ENCODE measurements at places on chromosomes 5 and 9.

DNA sequence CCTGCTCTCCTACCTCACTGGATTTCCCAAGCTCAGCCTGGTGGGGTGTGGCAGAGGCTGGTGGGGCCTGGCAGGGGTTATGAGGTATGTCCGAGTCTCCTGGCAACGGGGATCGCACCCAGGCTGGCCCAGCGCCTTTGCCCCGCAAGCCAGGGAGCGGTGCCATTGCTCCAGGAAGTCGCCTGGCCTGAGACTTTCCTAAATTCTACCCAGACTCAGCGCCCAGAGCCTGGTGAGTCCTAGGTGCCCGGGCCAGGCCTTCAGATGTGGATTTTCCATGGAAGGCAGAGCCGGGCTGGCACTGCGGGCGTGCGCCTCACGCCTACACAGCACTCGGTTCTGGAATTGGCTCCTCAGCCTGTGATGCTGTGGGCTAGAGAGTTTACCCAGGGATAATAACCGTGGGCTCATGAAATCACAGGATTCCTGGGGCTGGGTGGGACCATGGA is 155.4 kb upstream of the COL5A1 start:
- DNase-seq: no peak

GRCh38 chr9:90774682-90775081 is 26.9 kb upstream of the SYK start:
- DNase-seq: no peak

DNA sequence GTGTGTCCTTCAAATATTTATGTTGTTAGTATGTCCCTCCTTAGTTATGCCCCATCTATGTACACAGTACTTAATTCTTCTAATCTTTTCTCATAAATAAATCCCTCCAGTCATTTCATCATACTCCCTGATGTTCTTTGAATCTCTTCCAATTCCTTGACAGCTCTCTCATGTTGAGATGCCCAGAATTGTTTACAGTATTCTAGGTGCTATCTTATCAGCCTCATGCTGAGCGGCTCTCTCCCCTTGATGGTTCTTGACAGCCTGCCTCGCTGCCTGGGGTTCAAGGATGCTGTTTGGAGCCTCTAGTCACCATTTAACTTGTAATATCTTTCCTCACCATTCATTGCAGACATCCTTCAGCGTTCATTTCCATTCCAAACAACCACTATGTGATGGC is 799.2 kb downstream of the BRINP1 start:
- DNase-seq: no peak

DNA sequence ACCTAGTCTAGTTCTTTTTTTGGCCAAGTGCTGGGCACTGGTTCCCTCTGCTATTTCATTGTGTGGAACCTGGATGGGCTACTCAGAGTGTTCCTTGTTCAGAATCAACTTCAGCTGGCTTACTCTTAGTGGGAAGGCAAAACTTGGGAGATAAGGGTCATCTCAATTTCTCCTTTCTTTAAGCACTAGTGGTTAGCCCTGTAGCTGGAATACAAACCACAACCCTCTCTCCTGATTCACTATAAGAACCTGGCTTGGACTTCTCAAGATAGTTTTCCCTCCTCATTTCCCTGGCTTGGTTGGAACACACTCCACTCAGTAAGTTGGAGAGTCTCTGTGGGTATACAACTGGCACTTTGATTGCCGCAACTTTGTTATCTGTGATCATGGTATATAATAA is 35.1 kb downstream of the GRIA1 start:
- DNase-seq: no peak

- no peak for DNase-seq
Measured at GRCh38 chr5:154278186-154278585, 87.7 kb downstream of the GALNT10 start.

GRCh38 chr9:19527663-19528062 is 118.9 kb downstream of the ACER2 start:
- DNase-seq: no peak

- no peak for DNase-seq
Measured at GRCh38 chr9:129401623-129402370, 219.1 kb downstream of the C9orf50 start.

DNA sequence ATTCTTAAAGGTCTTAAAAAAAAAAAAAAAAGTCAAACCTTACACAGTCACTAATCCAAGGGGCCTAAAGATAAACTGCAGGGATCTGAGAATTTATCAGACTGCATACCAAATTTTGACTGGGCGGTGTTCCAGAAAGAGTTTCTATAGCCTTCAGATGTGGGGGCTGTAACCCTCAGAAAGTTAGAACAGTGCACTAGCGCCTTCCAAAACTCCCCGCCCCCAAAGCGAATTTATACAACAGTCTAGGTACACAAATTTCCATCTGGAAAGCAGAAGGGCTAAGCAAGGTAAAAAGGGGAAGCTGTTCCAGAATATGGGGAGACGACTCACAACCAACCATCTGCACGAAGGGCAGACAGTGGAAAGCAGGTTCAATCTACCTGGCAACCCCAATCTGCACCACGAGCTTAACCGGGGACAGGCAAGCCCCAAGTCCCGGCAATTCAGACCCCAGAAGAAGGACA is 813 bp downstream of the ERMP1 start:
- no peak for DNase-seq

- no peak for DNase-seq
Measured at GRCh38 chr5:157544623-157544989, 31.0 kb downstream of the ADAM19 start.

- no peak for DNase-seq
Measured at GRCh38 chr9:99563364-99563763, 258.3 kb upstream of the NR4A3 start.

- no peak for DNase-seq
Measured at GRCh38 chr5:128083811-128084227, 253 bp downstream of the SLC12A2 start.

- DNase-seq: no peak
Measured at GRCh38 chr9:111356481-111357244, 26.6 kb upstream of the OR2K2 start.

DNA sequence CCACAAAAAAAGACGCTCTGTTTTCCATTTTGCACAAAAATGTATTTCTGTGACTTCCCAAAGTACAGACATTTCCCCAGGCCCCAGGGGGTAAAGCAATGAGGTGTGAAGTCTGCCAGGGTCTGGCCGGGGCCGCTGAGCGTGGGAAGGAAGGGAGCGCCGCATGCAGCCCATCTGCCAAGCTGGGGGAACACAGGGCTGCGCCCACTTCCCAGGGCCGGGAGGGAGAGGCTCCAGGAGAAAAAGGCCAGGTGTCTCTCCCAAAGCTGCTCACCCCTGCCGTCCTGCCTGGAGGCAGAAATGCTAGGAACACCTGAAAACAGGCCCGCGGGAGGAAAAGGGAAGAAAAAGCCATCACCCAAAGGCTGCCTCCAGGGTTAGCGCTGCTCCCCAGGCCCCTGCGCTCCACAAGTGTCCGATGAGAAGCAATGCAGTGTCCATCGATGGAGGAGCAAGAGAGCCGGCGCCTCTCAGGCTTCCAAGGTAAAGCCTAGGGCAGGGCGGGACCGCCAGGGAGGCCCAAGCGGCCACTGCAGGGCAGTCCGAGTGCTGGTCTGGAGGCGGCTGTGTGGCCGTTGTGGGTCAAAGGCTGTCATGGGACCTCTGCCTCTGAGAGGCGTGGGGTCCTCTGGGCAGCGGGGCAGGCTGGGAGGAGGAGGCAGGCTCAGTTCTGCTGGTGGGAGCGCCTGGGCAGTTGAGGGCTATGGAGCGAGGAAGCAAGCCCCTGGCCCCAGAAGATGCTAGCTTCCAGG is 6.0 kb upstream of the ZDHHC12 start:
- no peak for DNase-seq

- no peak for DNase-seq
Measured at GRCh38 chr5:118405650-118406061, 582.7 kb downstream of the DTWD2 start.

DNA sequence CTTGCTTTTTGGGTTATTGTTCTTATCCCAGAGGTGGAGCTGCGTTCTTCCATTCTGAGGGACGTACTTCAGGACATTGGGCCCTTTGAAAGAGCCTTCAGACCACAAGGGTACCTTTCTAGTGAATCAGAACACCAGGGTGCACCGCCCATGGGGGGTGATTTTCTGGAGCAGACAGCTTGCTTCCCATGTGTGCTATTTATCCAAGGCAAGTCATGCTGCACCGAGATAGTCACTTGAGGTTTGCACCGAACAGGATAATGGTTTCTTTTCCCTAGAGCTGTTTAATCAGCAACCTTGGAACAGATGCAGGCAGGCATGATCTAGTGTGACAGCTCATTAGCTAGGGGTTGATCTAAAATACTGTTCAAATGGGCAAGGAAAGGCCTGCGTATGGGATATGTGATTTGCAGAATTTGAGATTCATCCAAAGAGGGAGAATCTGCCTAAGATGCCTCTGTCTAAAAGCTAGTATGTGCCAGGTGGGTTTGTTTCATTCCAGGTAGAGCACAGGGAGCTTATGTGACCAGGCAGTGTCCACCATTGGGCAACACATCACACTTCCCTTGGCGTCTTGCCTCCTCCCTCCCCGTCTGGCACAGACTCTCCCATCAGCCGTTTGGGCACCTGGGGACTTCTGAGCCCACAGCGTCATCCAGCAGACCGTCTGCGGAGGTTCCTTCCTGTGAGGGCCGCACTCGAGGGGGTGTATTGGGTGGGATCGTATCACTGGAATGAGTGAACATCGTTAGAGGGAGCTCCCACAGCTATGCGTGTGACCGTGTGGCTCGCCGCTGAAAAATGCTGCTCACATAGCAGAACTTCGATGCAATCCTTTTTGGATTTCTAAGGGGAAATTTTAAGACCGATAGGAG is 23.0 kb downstream of the ABL1 start:
- DNase-seq: no peak

- no peak for DNase-seq
Measured at GRCh38 chr5:113059232-113060040, 82.8 kb downstream of the DCP2 start.

DNA sequence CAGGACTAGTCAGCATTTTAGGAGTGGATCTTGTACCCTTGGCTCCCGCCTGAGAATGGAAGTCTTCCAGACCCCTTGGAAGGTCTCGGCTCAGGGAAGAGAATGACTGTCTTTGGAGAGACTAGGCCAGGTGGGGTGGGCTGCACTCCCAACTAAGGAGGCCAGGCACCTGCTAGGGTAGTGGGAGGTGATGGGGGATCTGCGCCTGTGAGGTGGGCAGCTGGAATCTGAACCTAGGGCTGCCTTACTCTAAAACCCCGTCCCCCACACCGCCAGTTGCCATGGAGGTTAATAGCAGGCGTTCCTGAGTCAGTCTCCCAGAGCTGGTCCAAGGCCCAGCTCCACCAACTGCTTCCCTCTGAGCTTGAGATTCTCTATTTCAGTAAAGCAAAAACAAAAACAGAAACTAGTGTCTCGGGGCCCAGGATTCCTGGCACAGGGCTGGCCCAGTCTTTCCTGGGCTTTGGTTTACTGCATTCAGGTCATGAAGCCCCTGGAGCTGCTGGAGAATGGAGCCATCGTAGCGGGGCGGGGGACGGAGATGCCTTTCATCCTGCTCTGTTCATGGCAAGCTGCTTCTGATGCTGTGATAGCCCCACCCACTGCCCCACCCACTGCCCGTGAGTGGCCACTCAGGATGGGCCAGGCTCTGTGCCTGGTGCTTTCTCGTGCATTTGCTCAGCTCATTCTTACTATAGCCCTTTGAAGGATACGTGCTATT is 57.5 kb downstream of the DAB2IP start:
- DNase-seq: no peak

DNA sequence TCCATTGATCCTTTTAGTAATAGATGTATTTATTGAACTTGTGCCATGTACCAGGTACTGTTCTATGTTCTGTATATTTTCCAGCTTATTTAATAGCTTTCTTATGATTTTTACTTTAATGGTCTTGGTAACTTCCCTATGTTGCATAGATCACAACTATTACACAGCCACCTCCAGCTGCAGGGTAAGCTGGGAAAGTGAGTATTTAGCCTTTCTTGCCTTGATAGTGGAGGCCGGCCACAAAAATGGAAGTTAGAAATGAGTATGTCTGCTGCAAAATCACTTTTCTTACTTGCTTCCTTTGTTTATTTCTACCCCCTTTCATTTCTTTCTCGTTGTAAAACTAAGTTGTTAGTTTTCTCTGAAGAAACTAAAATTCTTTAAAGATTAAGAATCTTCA is 43.1 kb upstream of the ANKDD1B start:
- DNase-seq: no peak

DNA sequence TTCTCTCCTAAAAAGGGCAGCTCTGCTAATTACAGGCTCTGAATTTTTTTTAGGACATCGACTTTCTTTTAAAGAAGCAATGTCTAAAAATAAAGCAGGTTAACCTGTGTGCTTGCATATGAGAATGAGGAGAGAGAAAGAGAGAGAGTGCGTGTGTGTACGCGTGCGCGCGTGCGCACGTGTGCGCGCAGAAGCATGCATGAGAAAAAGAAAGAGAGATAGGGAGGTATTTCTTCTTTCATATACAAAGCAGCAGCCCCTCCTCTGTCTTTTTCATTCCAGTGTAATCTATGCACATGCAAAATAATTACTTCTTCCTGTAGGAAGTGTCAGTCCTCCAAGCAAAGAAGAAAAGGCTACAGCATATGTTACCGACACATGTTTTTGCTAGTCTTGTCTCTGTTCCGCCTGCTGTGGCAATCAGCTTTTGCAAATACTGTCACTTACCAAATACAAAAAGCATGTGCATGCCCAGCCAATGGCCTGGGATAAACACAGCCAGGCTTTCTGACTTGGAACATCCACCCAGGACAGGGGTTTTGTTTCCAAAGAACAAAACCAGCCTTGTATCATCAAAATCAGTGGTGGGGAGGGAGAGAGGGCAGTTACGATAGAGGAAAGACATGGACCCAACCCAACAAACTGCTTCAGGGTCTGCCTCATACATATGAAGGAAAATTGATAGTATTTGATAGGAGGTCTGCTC is 252.3 kb upstream of the SLC24A2 start:
- no peak for DNase-seq

GRCh38 chr5:52863715-52864290 is 76.1 kb downstream of the ITGA1 start:
- DNase-seq: no peak

DNA sequence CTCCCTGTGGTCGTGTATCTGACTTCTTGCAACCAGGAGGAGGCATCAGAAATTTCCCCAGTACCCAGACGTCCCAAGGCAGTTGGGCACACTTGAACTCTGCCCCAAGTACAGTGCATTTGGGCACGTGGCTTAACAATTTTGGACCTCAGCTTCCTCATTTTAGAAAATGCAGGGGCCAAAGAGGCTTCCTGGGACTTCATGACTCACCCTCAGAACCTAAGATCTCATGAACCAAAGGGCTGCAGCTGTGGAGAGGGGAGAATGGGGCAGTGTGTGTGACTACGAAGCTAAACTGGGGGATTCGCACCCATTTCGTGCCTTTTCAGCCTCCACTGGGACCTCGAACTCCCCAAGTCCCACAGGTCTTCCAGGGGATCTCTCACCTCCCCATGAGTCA is 59.2 kb downstream of the SYK start:
- no peak for DNase-seq
